ENCODE measurements at places on chromosomes 4 and X. TPM values are rescaled to one million over a fixed set of nuclear protein-coding genes. Genes with fewer than 3 reads are reported as not detected.

TRAM1L1 gene
- 1.3 TPM for total RNA-seq

SPANXB1 gene
- total RNA-seq = not detected

DNA sequence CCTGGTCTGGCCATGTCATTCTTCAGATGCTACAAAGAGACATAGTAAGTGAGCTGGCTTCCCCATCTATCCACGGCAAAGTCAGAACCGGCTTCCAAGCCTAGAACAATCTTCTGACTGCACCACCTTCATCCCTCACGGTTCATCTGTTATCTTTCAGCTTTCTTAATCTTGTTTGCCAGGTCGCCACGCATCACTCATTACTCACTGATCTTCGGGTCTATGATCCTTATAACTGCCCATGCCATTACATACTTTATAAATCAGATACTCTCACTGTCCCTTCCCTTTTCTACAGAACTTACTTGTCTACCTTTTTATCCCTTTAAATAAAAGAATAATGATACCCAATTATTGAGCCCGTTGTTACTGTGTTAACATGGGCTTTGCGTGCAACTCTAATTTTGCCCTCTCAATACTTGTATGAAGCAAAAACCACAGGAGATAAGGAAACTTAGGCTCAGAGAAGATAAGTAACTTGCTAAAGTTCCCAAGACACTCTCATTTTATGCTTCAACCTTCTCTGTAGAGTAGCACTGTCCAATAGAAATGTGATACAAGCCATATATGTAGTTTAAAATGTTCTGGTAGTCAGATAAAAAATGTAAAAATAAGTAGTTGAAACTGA is 171.7 kb downstream of the AMELX start:
- no peak overlapping the region for H3K27ac ChIP-seq
- H3K4me3 ChIP-seq = no peak overlapping the region
- DNase-seq = no peak
- H3K27me3 ChIP-seq = no peaks in the 10 kb centered on the region
- H3K4me1 ChIP-seq = no peaks in the 10 kb centered on the region

GRCh38 chrX:41602816-41603345 is 85.9 kb upstream of the GPR34 start:
- no peak overlapping the region for H3K4me3 ChIP-seq
- H3K27ac ChIP-seq = no peak overlapping the region
- DNase-seq = no peak
- no peaks in the 10 kb centered on the region for H3K4me1 ChIP-seq
- no peaks in the 10 kb centered on the region for H3K36me3 ChIP-seq

DNA sequence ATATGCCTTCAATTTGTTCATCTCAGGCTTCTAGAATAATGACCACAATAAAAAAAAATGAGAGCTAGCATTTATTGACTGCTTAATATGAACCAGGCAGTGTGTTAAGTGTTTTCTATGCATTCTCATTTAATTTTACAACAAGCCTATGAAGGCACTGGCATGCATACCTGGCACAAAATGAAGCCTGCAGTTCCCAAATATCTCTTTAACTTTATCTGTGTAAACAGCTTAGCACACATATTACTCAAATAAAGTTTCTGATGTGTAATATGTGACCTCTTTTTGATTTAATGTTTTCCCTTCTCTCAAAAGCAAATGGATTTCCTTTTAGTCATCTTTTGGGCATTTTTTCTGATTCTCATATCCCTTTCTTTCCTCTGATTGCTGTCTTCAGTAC is 671.8 kb downstream of the PCDH7 start:
- no peaks in the 10 kb centered on the region for H3K4me1 ChIP-seq
- no peak for DNase-seq
- no peaks in the 10 kb centered on the region for H3K36me3 ChIP-seq

GRCh38 chr4:118326585-118326984 is 26.2 kb downstream of the PRSS12 start:
- DNase-seq = no peak
- no peak overlapping the region for H3K27ac ChIP-seq
- H3K27me3 ChIP-seq = no peaks in the 10 kb centered on the region
- H3K36me3 ChIP-seq = no peaks in the 10 kb centered on the region

- H3K4me1 ChIP-seq = peaks cover 3% of the 10 kb centered on the region
- no peak overlapping the region for H3K4me3 ChIP-seq
- H3K27me3 ChIP-seq = no peaks in the 10 kb centered on the region
- H3K36me3 ChIP-seq = no peaks in the 10 kb centered on the region
Observed at GRCh38 chr4:147860960-147861359, 129.1 kb downstream of the ARHGAP10 start.

GRCh38 chr4:61201561-61201960 is 1.4 kb downstream of the ADGRL3 start:
- H3K27me3 ChIP-seq = peaks cover 39% of the 10 kb centered on the region
- peaks cover 9% of the 10 kb centered on the region for H3K4me1 ChIP-seq

Data from lower lobe of right lung (tissue), 2 donors.